ENCODE measurements at places on chromosomes 11 and 22. TPM values are rescaled to one million over a fixed set of nuclear protein-coding genes. Genes with fewer than 3 reads are reported as not detected.

SLC7A4 gene
- 0.68 TPM for total RNA-seq

- DNase-seq = no peak
Observed at GRCh38 chr22:30185129-30185528, 61.4 kb downstream of the LIF start.

DNA sequence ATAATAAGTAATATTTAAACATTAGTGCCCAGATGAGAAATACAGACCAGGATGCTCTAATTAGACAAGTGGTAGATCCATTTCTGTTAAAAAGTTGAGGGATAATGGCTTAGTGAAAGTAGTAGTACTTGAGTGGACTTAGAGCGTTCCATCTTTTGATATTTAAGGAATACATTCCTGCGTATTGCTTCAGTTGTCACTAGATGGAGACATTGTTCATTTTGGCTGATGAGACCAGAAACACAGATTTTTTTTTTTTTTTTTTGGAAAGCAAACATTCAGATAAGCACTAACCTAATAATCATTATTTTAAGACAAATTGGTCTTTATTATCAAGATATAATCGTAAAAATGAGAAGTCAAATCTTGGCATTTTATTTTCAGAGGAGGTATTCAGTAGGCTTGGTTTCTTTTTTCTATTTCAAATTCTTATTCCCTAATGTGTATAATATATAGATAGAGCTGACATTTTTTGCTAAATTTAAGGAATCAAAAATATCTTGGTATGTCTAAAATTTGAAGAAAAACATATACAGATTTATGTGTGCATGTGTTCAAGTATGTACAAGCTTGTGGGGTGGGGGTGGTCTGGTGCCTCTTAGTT is 92.9 kb downstream of the DYNC2H1 start:
- DNase-seq = no peak

- no peak for DNase-seq
Observed at GRCh38 chr11:73939096-73939495, 11.7 kb upstream of the DNAJB13 start.

DNA sequence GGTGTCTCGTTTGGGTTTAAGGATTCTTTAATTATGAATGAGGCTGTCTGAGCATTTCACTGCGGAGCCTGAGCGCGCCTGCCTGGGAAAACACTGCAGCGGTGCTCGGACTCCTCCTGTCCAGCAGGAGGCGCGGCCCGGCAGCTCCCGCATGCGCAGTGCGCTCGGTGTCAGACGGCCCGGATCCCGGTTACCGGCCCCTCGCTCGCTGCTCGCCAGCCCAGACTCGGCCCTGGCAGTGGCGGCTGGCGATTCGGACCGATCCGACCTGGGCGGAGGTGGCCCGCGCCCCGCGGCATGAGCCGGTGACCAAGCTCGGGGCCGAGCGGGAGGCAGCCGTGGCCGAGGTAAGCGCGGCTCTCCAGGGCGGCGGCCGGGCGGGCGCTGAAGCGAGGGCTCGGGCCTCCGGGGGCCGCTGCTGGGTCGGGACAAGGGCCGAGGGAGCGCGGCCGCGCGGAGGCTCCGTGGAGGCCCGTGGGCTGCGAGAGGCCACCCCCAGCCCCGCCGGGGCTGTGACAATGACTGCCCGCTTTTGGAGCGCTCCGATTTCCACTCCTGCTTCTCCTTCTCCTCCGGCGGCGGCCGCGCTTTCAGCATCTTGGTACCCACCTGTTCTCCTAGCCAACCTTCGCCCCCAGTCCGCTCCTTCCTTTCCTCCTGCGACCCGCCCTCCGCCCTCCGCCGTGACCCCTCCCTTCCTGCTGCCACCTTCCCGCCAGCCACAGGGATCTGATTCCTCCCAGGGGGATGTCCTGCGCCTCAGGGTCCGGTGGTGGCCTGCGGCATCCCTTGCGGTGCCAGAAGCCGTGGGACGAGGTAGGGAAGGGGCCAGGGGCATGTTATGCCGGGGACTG is at the start of gene EXT2:
EXT2 (plus strand) TSS at position 173 of the 854 bp plus-strand sequence. CDS start 12,035 bp downstream, outside the sequence.
- peak; percentile 91 for DNase-seq

DNAJC4 gene
- total RNA-seq = 49.2 TPM

- no peak for DNase-seq
Observed at GRCh38 chr11:123338266-123338800, 91.7 kb upstream of the GRAMD1B start.

DNA sequence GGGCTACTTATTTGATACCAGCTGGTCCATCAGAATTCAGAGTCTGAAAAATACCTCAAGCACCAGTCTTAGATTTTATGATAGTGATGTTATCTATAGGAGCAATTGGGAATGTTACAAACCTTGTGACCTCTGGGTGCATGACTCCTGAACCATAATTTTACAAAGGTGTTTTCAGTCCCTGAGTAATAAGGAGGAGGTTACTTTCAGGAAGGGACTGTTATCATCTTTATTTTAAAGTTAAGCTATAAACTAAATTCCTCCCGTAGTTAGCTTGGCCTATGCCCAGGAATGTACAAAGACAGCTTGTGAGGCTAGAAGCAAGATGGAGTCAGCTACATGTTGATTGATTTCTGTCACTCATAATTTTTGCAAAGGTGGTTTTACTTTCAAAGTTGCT is 101.9 kb downstream of the UVRAG start:
- DNase-seq = no peak

GRCh38 chr22:37563153-37564081 is 3.1 kb downstream of the CDC42EP1 start:
- DNase-seq = peak; percentile 80

GRCh38 chr11:26078231-26078821 is 253.6 kb upstream of the ANO3 start:
- no peak for DNase-seq

- DNase-seq = no peak
Observed at GRCh38 chr11:66015936-66016792, 4.4 kb downstream of the CST6 start.

DNA sequence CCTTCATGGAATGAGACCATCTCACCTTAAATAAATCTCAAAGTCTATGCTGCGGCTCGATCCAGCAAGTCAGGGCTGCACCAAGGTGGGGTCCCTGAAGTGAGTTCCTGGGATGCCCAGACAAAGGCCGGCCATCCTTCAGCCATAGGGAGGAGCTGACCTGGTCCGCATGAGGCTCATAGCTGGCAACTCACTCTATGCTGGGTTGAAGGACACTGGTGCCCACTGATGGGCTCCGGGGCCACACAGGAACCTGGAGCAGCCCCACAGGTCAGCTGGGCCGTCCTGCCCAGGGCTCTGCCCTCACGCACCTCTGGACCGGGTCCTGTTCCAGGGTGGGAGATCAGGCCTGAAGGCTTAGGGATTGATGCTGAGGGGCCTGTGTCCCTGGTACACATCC is 1339.3 kb downstream of the TBC1D22A start:
- no peak for DNase-seq

- DNase-seq = peak; percentile 46
Observed at GRCh38 chr11:3920148-3920852, 64.8 kb downstream of the STIM1 start.

NAALAD2 gene
- 0.68 TPM for total RNA-seq

DNA sequence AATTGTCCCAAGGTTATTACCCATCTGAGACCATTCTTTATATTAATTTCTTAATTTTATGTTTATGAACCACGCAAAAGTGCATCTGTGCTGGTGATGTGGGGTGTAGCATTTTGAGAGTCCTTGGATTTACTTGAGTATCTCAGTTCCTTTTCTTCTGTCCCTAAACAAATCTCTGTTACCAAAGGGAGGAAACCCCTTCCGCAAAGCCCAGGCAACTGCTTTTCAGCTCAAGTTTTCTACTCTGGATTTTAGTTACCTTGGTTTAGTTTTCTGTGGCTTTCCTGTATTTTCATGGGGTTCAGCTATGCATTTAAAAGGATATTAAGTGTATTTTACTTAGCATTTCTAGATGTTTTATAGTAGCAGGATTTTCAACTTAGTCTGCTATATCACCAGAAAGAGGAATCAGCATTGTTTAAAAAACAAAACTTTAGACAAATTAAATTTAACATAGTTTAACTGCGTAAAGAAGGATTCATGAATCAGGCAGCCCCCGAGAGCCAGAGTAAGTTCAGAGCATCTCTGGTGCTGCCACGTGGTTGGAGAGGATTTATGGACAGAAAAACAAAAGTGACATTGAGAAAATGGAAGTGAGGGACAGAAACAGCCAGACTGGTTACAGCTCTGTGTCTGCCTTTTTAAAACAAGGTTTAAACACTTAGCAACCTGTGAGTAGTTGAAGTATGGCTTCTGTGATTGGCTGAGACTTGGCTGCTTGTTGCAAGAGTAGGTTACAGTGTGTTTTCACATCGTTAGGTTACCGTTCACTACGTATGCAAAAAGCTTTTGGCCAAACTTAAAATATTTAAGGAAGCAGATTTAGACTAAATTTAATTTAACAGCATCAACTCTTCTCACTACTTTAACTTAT is 9.6 kb downstream of the ADM start:
- DNase-seq = no peak

DNA sequence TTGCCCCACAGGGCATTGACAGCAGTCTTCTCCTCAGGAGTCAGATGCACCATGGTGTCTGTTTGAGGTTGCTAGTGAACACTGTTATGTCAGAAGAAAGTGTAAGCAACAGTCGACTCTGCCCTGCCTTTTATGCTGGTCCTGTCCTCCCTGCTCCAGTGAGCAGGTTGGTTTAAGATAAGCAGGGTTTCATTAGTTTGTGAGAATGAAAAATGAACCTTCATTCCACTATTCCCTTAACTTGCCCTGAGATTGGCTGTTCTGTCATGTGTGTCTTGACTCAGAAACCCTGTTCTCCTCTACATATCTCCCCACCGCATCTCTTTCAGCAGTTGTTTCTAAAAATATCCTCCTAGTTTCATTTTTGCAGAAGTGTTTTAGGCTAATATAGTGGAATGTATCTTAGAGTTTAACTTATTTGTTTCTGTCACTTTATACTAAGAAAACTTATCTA is at the start of gene HBD:
HBD (minus strand) TSS at position 103 of the 454 bp plus-strand sequence; CDS start at position 53, 50 bp downstream.
- no peak for DNase-seq

- DNase-seq = no peak
Observed at GRCh38 chr11:8228231-8228630, 35.4 kb downstream of the LMO1 start.

- no peak for DNase-seq
Observed at GRCh38 chr11:69339041-69339733, 45.2 kb downstream of the MYEOV start.

SCARF2 gene
- 3.2 TPM for total RNA-seq

DNA sequence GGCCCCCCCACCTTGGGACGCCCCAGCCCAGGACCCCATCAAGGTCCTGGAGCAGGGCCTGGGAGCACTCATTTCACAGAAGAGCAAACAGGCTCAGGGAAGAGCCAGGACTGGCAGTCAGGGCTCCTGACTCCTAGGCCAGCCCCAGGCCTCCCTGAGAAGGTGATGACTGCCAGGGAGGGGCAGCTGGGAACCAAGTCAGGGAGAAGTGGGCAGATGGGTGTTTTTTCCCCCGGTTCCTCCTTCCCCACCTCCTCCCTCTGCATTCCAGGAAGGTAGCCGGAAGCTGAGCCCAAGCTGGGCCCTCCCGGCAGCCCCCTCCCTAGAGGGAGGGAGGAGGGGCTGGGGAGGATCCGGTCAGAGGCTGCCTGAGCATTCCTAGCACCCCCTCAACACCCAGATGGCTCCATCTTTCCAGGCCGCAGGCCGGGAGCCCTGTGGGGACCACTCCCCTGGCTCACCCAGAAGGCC is 19.6 kb downstream of the MYRF start:
- no peak for DNase-seq
